ENCODE measurements at places on chromosomes 2 and 18. TPM values are rescaled to one million over a fixed set of nuclear protein-coding genes. Genes with fewer than 3 reads are reported as not detected.

GRCh38 chr2:109058191-109058632 is 69.2 kb upstream of the EDAR start:
- no peak for DNase-seq

DNA sequence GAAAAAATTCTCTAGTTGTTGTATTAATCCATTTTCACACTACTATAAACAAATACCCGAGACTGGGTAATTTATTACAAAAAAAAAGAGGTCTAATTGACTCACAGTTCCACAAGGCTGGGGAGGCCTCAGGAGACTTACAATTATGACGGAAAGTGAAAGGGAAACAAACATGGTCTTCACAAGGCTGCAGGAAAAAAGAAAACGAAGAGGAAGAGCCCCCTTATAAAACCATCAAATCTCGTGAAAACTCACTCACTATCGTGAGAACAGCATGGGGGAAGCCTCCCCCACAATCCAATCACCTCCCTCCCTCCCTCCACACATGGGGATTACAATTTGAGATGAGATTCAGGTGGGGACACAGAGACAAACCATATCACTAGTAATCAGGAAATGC is 61.7 kb upstream of the SPTBN1 start:
- no peak for DNase-seq

- DNase-seq: no peak
These were observed 73.0 kb downstream of the AGPS start for GRCh38 chr2:177465400-177466138.

GRCh38 chr2:241894681-241895426 is 25.3 kb downstream of the RTP5 start:
- DNase-seq: no peak

DNA sequence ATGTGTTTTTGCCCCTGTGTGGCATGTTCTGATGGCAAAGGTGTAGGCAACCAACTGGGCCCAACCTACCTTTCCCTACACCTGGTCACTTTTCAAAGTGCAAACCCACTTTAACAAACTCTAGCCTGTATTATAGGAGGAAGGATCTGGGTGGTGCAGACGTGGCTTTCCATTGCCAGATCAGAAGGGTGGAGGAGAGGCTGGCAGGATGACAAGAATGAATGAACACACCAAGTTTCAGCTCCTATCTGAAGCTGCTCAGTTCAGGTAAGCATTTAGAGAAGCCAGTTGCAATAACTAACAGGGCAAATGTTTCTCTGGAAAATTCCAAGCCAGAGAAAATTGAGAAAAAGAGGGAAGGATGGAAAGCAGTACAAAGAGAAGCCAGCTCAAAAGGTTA is 707 bp upstream of the SERPINB7 start:
- no peak for DNase-seq

GRCh38 chr18:51425475-51425874 is 228.0 kb upstream of the MEX3C start:
- DNase-seq: no peak

- DNase-seq: no peak
These were observed 178.5 kb downstream of the ERBB4 start for GRCh38 chr2:212360068-212360460.

Gene TUBB8B
- 3.9 TPM for total RNA-seq

All from SJSA1 (cell line).